ENCODE measurements at places on chromosomes 2 and 18.

- DNase-seq, result no peak
These were observed 122.3 kb downstream of the HAUS1 start for GRCh38 chr18:46226461-46226860.

DNA sequence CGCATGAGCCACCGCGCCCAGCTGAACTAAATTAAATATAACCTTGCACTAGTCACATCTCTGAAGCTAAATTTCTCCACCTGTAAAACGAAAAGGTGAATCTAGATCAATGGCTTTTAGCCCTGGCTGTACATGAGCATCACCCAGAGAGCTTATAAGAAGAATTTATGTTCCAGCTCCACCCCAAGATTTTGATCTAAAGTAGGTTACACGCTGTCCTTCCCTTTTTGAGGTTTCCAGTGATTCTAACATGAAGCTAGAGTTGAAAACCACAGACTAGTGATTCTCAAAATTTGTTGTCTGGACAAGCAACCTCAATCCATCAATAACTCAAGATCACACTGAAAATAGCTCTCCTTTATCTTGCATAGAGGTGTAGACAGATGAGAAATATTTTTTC, 208.8 kb upstream of the CRIM1 start:
- DNase-seq, result no peak

GRCh38 chr2:45892757-45893156, 241.3 kb downstream of the PRKCE start:
- no peak for DNase-seq

- peak; percentile 23 for DNase-seq
These were observed 728.6 kb upstream of the CDH2 start for GRCh38 chr18:28905509-28905908.

- DNase-seq, result no peak
These were observed 7.3 kb upstream of the CAPN10 start for GRCh38 chr2:240579071-240579762.

DNA sequence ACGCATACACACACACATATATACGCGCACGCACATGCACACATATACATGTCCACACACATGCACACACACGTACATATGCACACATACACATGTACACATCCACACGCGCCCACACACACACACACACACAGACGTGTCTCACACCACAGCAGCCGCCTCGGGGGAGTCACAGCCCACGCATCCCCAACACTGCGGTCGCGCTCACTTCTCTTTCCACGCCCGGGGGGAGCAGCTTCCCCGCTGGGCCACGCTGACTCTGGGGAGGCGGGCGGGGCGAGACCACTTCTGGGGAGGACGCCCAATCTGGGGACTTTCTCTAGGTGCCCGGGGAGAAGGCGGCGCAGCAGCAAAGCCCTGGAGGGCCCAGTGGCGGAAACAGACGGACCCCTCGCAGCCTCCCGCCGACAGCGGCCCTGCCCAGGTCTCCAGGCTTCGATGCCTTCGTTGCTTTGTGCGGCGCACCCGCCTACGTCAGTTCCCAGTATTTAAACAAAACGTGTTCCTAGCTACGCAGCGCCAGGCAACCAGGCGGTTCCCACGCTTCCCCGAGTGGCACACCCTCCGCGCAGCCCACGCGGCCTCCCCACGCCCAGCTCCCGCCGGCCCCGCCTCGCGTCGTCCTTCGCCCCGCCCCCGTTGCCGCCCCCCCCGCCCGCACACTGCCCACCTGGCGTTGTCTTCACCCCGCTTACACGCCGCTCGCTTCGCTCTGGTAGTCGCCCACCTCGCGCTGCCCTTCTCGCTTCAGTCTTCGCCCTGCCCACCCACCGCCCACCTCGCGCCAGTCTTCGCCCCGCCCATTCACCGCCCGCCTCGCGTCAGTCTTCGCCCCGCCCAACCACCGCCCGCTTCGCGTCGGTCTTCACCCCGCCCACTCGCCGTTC, 810 bp upstream of the RBFA start:
- DNase-seq, result peak; percentile 73

DNA sequence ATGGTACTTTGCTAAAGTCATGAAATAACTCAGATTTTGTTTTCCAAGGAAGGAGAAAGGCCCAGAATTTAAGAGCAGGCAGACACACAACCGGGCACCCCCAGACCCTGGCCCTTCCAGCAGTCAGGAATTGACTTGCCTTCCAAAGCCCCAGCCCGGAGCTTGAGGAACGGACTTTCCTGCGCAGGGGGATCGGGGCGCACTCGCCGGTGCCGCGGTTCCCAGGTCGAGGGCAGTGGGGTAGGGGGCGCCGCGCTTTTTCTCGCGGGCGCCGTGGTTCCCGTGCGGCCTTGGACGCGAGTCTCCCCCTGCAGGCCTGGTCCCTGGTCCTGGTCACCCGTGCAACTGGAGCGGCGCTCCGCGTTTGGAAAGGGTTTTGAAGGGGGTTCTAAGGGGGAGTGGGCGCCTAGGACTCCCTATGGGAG, 1.2 kb downstream of the ZNF236 start:
- DNase-seq, result peak; percentile 63

GRCh38 chr2:59276033-59276432, 1034.9 kb upstream of the FANCL start:
- peak; percentile 11 for DNase-seq

- DNase-seq, result no peak
These were observed 50.5 kb downstream of the SLC4A5 start for GRCh38 chr2:74292751-74293150.

- DNase-seq, result peak; percentile 91
These were observed 85.2 kb upstream of the NDUFV2 start for GRCh38 chr18:9017167-9017904.
